ENCODE measurements at places on chromosomes 7 and 10.

GRCh38 chr10:17101257-17101909 is 28.2 kb downstream of the CUBN start:
- DNase-seq = no peak

- DNase-seq = no peak
Measured at GRCh38 chr7:44893710-44894234, 8.4 kb upstream of the PURB start.

DNA sequence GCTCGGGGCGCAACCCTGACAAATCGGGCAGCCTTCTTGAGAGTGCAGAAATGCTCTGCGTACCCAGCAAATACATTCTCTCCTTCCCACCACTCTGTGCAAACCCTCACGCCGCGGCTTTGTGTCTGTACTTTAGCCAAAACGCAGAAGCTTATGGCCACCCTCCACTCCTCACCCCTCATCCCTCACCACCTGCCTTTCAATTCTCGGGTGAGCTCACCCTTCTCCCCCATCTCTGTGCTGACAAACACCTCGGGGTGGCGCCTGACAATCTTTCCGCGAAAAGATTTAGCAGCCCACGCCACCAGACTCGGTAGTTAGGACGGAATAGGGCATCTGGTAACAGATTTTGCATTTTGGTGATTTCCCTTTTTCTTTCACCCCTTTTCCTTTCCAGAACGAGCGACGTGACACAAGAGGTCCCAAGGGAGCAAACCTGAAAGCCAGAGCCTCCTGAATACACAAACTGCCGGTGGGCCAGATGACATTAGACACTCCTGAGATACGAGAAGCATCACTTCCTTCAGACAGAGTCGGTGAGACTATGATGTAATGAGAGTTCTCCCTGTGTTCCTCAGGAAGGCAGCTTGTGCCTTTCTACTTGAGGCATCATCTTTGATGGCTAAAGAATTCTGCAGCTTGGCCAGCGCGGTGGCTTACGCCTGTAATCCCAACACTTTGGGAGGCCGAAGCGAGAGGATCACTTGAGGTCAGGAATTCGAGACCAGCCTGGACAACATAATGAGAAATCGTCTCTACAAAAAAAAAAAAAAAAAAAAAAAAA is 671 bp upstream of the ATAD1 start:
- DNase-seq = peak; percentile 71

GRCh38 chr10:89303161-89303560 is 1.3 kb downstream of the IFIT2 start:
- DNase-seq = no peak

DNA sequence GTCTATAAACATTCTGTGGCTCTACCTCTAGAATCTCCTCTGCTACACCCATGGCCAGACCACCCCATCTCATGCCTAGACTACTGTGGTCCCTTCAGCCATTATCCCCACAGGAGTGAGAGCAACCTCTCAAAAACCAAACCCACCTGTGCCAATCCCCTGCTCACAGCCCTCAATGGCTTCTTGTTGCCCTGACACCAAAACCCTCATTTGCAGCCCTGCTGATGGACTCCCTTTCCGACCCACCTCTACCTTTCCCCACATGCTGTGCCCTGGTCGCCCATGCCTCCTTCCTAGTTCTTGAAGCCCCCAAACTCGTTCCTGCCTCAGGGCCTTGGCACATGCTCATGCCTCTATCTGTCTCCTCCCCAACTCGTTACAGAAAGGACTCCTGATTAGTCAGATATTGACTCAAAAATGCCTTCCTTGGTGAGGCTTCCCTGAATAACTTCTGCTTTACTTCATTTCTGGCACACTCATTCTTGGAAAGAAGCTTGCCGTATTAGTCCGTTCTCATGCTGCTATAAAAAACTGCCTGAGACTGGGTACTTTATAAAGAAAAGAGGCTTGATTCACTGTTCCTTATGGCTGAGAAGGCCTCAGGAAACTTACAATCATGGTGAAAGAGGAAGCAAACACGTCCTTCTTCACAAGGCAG is 104.2 kb downstream of the TEX36 start:
- DNase-seq = no peak

- DNase-seq = no peak
Measured at GRCh38 chr10:8600192-8600591, 545.7 kb downstream of the GATA3 start.

DNA sequence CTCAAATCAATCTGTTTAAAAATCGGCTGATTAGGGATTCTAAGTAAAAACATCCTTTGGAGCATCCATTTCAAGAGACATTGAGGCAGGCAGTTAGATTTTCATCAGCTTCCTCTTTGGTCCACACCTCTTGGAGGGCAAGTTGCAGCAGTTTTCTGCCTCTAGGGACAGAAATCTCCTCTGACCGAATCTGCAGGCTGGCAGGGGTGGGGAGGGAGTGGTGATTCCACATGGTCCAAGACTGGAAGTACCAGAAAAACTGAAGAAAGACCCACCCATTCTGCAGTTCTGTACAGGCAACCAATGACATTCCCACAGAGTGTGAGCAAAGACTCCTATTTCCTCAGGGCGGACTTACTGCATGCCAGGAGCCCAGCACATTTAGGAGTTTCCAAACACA is 29.0 kb downstream of the FGFBP3 start:
- no peak for DNase-seq

DNA sequence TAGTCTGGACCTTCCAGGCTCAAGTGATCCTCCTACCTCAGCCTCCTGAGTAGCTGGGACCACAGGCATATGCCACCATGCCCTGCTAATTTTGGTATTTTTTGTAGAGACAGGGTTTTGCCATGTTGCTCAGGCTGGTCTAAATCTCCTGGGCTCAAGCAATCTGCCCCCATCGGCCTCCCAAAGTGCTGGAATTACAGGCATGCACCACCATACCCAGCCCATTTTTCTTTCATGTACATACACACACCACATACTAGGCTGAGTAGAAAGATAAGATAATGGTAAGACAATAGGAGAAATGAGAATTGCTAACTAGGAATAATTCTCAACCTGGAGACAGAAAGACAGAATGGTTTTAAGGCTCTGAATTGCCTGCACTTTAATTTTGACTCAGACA is 83.8 kb downstream of the CPEB3 start:
- no peak for DNase-seq

DNA sequence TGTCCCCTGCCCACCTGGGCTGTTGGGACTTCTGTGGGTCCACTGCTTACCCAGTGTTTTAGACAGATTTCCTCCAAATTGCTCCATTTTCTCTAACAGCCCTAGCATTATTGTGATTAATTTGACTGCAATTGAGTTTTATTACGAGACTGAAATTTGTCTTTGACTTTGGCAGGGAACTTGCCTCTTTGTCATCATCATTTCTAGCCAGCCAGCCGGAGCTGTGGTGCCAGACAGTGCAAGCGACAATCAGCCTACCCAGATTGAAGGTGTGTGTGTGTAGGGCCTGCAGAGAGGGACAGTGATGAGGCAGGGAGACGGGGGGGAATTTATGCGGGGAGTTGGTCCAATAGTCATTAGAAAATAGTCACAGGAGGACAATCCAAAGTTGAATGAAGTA is 743.0 kb downstream of the NRG3 start:
- no peak for DNase-seq

DNA sequence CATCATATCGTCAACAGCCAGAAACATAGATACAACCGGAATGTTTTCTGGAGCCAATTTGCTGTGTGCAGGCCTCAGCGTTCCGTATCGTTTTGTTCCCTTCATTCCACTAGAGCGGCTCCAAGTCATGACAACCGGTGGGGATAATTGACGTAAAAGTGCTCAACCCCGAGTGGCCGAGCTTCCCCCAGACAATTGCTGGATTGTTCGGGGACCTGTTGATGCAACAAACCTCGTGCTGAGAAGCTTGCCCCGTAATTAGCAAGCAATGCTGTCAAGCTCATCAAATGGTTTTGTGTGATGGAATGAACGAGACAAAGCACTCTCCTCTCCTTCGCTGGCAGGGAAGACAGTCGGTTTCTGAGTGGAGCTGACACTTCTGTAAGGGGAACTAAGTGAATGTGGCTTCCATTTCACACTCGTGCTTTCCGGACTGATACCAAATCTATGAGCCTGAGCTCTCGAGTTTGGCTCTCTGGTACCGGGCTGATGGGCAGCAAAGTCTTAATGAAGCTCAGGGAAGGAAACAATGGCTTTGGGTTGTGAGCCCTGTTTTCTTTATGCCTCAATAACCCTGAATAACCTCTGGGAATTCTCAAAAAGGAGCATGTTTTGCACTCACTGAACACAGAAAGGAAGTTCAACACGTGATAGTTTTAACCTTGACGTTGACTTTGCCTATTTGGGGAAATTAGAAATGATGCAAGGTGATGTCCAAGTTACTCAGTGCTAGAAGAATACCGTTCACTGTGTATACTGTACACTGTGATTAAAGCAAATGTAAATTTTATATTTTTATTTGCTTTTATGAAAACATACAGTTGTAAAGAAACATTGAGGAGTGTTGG is 220.5 kb downstream of the BAMBI start:
- no peak for DNase-seq

GRCh38 chr10:13631594-13631993 is 44.8 kb downstream of the PRPF18 start:
- DNase-seq = no peak

GRCh38 chr10:84493951-84494848 is 165.8 kb downstream of the CCSER2 start:
- no peak for DNase-seq

DNA sequence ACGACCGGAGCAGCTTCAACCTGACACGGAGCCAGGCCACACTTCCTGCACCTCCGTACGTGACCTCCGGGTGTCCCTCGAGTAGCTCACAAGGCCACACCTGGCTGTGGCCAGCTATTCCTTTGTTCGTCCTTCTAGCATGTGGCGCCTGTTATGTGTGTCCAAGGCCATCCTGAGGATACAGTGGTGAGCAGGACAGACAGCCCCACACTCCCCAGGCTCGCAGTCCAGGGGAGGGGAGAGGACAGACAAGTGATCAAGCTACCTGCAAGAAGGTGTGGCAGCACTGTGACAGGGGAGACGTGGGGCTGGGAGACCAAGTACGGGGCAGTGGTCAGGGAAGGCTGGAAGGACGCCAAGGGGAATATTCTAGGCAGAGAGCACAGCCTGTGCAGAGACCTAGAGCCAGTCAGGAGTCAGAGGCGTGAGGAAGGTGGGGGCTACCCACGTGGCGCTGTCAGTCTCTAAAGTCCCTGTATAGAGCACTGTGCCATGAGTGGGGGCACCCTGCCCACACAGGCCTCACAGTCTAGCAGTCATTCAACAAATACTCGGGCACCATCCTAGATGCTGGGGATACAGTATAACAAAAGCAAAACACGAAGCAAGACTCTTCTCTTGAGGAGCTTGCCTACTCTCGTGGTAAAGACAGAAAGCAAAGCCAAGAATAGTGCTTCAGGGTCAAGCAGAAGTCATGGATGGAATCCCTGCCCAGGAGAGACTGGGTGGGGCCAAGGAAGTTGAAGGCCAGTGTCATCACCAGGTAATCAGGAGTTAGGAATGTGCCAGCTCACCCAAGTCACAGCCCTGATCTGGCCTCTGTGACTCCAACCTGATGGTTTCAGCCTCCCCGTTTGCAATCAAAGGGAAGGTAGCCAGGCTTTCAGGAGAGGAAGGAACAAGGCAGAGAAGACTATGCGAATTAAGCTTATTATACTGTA is 58.6 kb downstream of the PROSER2 start:
- no peak for DNase-seq

DNA sequence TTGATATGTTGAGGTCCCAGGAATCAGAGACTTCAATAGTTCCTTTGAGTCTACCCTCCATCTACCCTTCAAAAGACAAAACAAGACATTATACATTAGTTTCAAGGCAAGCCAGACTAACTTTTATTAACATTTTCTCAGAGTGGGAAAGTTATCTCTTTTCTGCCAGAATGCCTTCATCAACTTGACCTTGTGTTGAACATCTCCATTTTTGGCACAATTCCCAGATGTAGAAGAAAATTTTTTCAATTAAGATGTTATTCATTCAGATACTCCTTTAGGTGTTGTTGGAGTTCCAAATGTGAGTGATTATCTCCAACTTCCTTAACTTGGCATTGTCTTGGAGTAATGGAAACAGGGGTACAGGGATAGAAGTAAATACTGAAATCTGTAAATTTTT is 59.1 kb downstream of the NRF1 start:
- DNase-seq = no peak

DNA sequence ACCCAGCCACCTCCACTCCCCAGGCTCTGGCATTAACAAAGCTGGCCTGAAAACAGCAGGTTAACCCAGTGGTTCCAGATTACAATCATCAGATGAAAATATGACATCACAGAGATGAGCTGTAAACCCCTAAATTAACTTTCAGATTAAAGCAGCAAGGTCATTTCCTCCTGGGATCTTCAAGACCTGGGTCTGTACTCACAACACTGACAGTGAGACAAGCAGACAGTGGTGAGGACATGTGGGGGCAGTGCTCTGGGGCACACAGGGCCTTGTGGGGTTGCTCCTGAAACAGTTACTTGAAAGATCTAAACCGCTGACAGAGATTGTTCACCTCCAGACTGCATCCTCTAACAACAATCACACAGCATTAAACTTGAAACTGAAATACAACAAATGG is 134.1 kb downstream of the ZNF438 start:
- DNase-seq = no peak

- DNase-seq = no peak
Measured at GRCh38 chr10:83984256-83984640, 155.1 kb upstream of the GHITM start.

- peak; percentile 90 for DNase-seq
Measured at GRCh38 chr7:44638611-44639557, 32.5 kb downstream of the OGDH start.

GRCh38 chr7:149855361-149856305 is 17.5 kb downstream of the ZNF862 start:
- DNase-seq = no peak

DNA sequence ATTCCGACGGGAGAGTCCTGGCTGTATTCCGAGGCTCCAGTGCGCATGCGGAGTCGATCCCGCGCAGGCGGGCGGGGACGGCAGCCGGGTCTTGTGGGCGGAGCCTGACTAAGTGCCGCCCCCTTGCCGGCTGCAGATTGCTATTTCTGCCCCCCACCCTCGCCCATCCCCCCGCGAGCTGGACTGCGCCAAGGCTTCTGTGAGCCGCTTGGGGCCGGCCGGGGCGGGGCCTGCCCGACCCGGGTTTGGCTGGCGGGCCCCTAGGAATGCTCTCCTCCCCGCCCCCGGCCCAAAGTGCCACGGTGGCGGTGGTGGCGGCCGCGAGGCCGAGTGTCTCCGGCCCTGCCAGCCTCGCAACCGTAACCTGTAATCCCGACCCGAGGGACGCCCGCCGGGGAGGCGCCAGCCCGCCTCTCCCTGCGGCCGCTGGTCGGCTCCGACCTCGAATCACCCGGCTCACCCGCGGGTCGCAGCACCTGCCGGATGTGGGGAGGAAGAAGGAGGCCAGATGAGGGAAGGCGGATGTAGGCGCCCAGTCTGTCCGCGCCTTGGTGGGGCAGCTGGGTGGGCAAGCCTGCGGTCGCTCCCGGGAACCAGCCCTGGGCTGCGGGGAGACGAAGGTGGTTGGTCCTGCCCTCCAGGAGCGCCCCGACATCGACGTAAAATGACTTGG is 702 bp upstream of the KAZALD1 start:
- peak; percentile 86 for DNase-seq

DNA sequence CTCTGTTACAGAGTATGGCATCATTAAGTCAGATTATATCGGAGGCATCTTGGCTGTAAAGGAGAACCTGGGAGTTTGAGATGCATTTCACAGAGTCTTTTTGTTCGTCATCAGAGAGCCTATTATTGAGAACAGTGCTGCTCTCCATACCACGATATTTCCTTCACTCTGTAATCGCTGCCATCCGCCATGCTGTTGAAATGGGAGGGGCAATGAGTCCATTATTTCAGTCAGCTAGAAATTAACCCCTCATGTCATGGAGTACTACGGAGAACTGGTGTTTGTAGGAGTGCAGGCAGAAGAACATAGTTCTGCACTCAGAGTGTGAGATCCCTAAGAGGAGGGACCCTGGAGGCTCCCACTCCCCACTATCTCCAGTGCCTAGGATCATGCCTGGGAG is 59.2 kb downstream of the SLC16A12 start:
- no peak for DNase-seq

Data from CD4-positive, alpha-beta T cell treated with Interleukin-15 for 4 hours (primary cell).